ENCODE measurements at places on chromosomes 13 and 19. TPM values are rescaled to one million over a fixed set of nuclear protein-coding genes. Genes with fewer than 3 reads are reported as not detected.

DNA sequence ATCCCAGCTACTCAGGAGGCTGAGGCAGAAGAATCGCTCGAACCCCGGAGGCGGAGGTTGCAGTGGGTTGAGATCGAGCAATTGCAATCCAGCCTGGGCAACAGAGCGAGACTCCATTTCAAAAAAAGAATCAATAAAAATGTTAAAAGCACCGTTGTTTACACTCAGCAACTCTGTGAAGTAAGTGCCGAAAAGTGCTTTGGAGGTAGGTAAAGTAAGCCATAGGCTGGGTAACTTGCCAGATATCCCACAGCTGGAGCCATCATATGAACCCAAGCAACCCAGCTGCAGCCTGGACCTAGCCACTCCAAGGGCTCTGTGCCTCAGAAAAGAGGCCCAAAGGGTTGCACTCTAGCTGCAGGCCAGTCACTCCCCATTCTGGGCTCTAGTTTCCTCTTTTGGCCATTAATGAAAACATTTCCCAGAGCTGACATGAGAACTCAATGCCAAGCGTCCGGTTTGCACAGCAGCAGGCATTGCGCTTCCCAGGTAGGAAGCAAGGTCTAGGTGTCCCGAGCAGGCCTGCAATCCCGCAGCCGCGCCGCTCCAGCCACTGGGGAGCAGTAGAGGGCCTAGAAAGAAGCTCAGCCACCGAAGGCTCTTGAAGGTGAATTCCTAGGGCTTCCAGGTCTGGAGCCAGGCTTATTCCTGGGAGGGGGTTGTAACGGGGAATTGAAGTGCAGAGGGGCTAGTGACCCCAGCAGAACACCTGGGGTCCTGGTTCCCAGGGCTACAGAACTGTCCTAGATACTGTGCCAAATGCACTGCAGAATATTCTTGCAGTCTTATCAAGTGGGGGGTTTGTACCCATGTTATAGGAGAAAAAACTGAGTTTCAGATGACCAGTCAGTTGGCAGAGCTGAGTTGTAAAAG, 4.1 kb upstream of the CD79A start:
- H3K36me3 ChIP-seq = peaks cover 38% of the 10 kb centered on the region
- H3K27me3 ChIP-seq = no peaks in the 10 kb centered on the region
- H3K4me1 ChIP-seq = peaks cover 38% of the 10 kb centered on the region
- no peak for DNase-seq

- no peaks in the 10 kb centered on the region for H3K36me3 ChIP-seq
- H3K4me1 ChIP-seq = no peaks in the 10 kb centered on the region
- no peaks in the 10 kb centered on the region for H3K27me3 ChIP-seq
- H3K27ac ChIP-seq = no peak overlapping the region
- DNase-seq = no peak
These were observed 222.8 kb downstream of the POSTN start for GRCh38 chr13:37375724-37376123.

GRCh38 chr13:28093881-28094280, 6.5 kb downstream of the FLT3 start:
- H3K36me3 ChIP-seq = no peaks in the 10 kb centered on the region
- H3K4me1 ChIP-seq = no peaks in the 10 kb centered on the region
- no peak overlapping the region for H3K4me3 ChIP-seq
- H3K27ac ChIP-seq = no peak overlapping the region
- no peak for DNase-seq

- no peaks in the 10 kb centered on the region for H3K4me1 ChIP-seq
- no peaks in the 10 kb centered on the region for H3K36me3 ChIP-seq
- H3K4me3 ChIP-seq = no peak overlapping the region
- H3K27me3 ChIP-seq = no peaks in the 10 kb centered on the region
- H3K27ac ChIP-seq = no peak overlapping the region
These were observed 222.2 kb upstream of the SERP2 start for GRCh38 chr13:44151474-44151873.

Gene SIGLEC8
- total RNA-seq = 0.49 TPM

Gene TMEM190
- not detected for total RNA-seq

Gene TGFBR3L
- total RNA-seq = 0.18 TPM

DNA sequence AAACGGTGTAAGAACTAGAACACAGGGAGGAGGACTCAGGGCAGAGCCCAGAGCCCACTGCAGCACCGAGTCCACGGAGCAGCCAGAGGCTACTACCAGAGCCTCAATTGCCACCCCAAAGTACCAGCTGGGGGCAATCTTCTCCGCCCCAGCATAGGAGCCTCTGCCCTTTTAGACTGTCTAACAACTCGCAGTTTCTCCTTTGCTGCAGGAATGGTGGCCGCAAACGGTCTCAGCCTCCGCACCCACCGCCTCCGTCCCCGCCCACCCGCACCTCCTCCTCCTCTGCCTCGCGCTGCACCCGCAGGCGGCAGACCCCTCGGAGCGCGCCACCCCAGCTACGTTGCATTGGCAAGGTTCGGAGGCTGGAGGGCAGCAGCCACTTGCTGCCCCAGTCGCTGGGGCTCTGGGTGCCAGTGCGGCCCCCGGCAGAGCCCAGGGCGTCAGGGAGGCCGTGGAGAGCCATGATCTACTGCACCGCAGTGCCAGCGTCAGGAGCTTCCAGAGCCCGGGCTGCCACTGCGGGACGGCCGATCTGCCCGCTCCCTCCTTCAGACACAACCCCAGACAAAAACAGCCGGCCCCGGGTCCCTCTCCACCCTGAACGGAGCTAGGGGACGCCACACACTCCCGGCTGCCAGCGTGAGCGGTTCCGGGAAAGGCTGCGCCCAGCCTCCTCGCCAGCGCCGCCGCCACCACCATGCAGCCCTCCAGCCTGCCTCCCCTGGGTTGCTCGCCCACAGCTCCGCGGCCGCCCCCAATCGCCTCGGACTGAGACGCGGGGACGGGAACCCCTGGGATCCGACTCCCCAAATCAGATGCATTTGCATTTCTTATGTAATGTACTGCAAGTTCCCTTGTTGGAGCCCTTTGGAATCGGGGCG, 1.8 kb downstream of the FGF14 start:
- no peaks in the 10 kb centered on the region for H3K36me3 ChIP-seq
- no peaks in the 10 kb centered on the region for H3K27me3 ChIP-seq
- no peak overlapping the region for H3K27ac ChIP-seq
- H3K4me1 ChIP-seq = no peaks in the 10 kb centered on the region
- H3K4me3 ChIP-seq = no peak overlapping the region
- DNase-seq = no peak

DNA sequence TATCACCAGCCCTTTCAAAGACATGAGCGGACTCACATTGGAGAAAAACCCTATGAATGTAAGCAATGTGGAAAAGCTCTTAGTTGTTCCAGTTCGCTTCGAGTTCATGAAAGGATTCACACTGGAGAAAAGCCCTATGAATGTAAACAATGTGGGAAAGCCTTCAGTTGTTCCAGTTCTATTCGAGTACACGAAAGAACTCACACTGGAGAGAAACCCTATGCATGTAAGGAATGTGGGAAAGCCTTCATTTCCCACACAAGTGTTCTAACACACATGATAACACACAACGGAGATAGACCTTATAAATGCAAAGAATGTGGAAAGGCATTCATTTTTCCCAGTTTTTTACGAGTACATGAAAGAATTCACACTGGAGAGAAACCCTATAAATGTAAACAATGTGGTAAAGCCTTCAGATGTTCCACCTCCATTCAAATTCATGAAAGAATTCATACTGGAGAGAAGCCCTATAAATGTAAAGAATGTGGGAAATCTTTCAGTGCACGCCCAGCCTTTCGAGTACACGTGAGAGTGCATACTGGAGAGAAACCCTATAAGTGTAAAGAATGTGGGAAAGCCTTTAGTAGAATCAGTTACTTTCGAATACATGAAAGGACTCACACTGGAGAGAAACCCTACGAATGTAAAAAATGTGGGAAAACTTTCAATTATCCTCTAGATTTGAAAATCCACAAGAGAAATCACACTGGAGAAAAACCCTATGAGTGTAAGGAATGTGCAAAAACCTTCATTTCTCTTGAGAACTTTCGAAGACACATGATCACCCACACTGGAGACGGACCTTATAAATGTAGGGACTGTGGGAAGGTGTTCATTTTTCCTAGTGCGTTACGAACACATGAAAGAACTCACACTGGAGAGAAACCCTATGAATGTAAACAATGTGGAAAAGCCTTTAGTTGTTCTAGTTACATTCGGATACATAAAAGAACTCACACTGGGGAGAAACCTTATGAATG, 17.6 kb downstream of the ZNF791 start:
- H3K4me1 ChIP-seq = no peaks in the 10 kb centered on the region
- no peaks in the 10 kb centered on the region for H3K27me3 ChIP-seq
- H3K27ac ChIP-seq = no peak overlapping the region
- DNase-seq = no peak
- peaks cover 59% of the 10 kb centered on the region for H3K36me3 ChIP-seq
- H3K4me3 ChIP-seq = no peak overlapping the region

- DNase-seq = no peak
- no peaks in the 10 kb centered on the region for H3K27me3 ChIP-seq
- H3K36me3 ChIP-seq = no peaks in the 10 kb centered on the region
- H3K27ac ChIP-seq = no peak within 1 kb of the TSS
- H3K4me1 ChIP-seq = peaks cover 6% of the 10 kb centered on the region
- no peak within 1 kb of the TSS for H3K4me3 ChIP-seq
These were observed at the start of gene NTN5 for GRCh38 chr19:48672994-48673393. NTN5 (minus strand) TSS chr19:48673017; CDS start chr19:48670986, 2,031 bp downstream.

DNA sequence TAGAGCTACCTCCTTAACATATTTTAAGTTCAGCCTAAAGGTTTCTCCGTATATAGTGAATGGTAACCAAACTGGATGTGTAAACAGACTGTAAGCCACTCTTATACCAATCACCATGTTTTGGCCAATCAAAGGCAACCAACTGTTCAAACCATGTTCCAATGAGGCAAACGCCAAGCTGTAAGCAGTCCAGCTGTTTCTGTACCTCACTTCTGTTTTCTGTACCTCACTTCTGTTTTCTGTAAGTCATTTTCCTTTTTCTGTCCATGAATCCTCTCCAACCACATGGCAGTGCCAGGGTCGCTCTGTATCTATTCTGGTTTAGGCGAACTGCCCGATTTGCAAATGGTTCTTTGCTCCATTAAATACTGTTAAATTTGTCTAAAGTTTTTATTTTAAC, 24.4 kb downstream of the COMMD6 start:
- H3K36me3 ChIP-seq = no peaks in the 10 kb centered on the region
- no peak for DNase-seq
- H3K27ac ChIP-seq = no peak overlapping the region
- no peaks in the 10 kb centered on the region for H3K27me3 ChIP-seq
- H3K4me1 ChIP-seq = no peaks in the 10 kb centered on the region

Gene TSHZ3
- total RNA-seq = 0.07 TPM

Gene TMEM59L
- total RNA-seq = not detected

Gene PNMA8A
- total RNA-seq = 14.9 TPM

DNA sequence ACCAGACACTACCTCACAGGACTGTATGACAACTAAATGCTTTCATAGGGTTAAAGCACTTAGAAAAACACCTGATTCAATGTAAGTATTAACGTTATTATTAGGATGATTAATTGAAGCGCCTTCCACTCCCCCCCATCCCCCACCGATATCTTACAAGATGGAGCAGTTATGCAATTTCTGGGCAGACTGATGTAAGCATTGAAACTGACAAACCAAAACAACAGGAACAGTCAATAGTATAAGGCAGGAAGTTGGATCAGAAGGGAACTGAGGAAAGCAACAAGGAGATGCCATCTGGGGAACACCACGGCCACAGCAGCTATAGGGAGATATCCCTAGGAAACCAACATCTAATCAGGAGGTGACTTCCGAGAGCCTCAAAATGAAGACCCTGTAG, 3.8 kb downstream of the LCP1 start:
- H3K27me3 ChIP-seq = no peaks in the 10 kb centered on the region
- H3K36me3 ChIP-seq = peaks cover 49% of the 10 kb centered on the region
- H3K4me3 ChIP-seq = no peak overlapping the region
- DNase-seq = no peak
- H3K27ac ChIP-seq = no peak overlapping the region

DNA sequence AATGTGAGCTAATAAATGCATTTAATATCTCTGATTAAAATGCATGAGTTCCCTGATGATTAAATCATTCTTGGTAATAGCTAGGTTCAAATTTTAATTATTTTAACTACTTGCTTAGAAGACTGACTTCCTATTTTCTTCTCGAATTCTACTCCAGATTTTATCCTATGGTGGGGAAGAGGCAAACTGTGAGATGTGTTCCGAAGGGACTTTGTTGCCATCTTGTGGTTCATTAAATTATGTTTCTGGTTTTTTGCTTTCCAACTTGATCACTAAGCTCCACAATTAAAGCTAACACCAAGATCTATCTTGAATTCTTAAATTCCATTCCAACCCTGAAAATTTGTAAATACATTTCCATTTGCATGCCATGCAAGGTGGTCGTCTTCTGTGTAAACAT, 538.4 kb upstream of the PCDH20 start:
- H3K36me3 ChIP-seq = no peaks in the 10 kb centered on the region
- no peaks in the 10 kb centered on the region for H3K4me1 ChIP-seq
- H3K27me3 ChIP-seq = no peaks in the 10 kb centered on the region
- no peak overlapping the region for H3K4me3 ChIP-seq

DNA sequence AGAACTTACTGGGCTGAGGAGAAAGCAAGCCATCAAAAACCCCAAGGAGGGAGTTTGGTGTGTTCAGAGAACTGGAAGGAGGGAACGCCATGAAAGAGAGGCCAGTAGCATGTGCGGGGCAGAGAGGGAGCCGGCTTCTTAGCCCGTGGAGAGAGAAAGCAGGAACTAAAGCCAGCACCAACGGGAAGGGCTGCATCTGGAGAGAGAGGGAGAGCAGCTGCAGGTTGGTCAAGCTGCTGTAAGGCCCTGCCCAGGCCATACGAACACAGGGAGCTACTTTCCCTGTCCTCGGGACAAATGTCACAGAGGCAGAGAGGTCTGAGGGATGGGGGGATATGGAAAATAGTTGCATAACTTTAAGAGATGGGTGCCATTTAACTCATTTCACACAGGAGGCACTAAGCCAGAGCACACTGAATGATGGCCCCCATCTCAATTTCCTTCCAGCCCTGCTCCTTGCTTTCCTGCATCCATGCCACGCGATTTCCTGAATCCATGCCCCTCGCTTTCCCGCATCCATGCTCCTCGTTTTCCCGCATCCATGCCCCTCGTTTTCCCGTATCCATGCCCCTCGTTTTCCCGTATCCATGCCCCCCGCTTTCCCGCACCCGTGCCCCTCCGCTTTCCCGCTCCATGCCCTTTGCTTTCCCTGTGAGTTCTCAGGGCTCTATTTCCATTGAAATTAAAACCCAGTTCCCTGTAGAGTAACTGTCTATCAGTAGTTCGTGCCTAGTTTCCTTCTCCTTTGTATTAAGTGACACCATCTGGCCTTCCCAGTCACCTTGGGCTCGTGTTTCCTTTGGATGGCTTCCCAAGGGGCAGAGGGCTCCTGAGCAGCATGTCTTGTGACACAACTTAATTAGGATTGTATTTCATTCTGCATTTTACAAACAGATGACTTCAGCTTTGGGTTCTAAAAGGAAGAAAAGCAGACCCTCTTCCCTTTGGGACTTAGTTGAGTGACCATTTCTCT, 31.5 kb upstream of the TPT1 start:
- no peak overlapping the region for H3K4me3 ChIP-seq
- no peak overlapping the region for H3K27ac ChIP-seq
- no peaks in the 10 kb centered on the region for H3K36me3 ChIP-seq
- no peaks in the 10 kb centered on the region for H3K27me3 ChIP-seq
- peaks cover 9% of the 10 kb centered on the region for H3K4me1 ChIP-seq

All from K562 (cell line).